ENCODE measurements at places on chromosomes 1 and 21. TPM values are rescaled to one million over a fixed set of nuclear protein-coding genes. Genes with fewer than 3 reads are reported as not detected.

GRCh38 chr1:214912127-214912526 lies 170.4 kb upstream of the KCNK2 start:
- no peak for DNase-seq

- DNase-seq, result peak; percentile 21
Measured at GRCh38 chr1:60697204-60697994, 385.0 kb upstream of the NFIA start.

- no peak for DNase-seq
Measured at GRCh38 chr1:97160818-97161217, 439.2 kb downstream of the PTBP2 start.

Gene POMGNT1
- 34.2 TPM for total RNA-seq

Gene PLEKHN1
- total RNA-seq, result not detected

Gene LIN28A
- total RNA-seq, result not detected

Gene WDR64
- not detected for total RNA-seq

DNA sequence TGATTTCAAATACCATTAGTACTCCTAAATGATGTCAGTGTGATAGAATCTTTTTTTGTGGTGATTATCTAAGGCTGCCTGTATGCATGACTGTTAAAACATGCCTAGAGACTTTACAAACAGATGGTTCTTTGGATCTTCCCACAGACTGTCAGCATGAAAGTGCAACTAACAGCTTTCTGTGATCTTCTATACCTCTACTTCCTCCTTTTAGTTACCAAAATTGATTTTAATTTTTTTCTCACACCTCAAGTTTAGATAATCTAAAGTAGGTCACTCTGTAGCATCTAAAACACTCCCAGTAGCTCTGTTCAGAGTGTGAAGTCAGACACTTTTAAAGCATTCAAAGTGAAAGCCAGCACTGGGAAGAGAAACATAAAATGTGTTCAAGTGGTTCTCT lies 534.5 kb downstream of the PTPRC start:
- DNase-seq, result no peak

Gene GPR25
- total RNA-seq, result not detected

Gene OR10J1
- not detected for total RNA-seq

GRCh38 chr1:110785055-110785454 lies 87.9 kb upstream of the CD53 start:
- DNase-seq, result no peak

Gene FAM177B
- 0.18 TPM for total RNA-seq

Gene S100A9
- 9.0 TPM for total RNA-seq

Gene SPATA45
- total RNA-seq, result 1.9 TPM

DNA sequence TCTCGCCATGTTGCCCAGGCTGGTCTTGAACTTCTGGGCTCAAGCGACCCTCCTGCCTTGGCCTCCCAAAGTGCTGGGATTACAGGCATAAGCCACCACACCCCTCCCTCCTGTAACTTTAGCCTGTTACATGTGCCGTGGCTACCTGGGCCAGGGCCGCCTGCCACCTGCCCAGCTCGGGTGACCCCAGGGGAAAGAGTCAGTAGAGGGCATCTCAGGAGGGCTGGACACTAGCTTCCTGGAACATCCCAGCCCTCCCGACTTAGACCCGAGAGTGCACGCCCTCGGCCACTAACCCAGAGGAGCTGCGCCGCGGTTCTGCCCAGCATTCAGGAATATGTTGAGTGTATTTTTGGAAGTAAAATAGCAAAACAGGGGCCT lies 40.4 kb upstream of the TMEM52 start:
- no peak for DNase-seq

All from cerebellum (tissue), 4 donors.